AG09309 (cell line): ENCODE measurements at places on chromosomes 11 and 22.

GRCh38 chr11:72396041-72396440, 38.3 kb downstream of the CLPB start:
- DNase-seq = no peak

DNA sequence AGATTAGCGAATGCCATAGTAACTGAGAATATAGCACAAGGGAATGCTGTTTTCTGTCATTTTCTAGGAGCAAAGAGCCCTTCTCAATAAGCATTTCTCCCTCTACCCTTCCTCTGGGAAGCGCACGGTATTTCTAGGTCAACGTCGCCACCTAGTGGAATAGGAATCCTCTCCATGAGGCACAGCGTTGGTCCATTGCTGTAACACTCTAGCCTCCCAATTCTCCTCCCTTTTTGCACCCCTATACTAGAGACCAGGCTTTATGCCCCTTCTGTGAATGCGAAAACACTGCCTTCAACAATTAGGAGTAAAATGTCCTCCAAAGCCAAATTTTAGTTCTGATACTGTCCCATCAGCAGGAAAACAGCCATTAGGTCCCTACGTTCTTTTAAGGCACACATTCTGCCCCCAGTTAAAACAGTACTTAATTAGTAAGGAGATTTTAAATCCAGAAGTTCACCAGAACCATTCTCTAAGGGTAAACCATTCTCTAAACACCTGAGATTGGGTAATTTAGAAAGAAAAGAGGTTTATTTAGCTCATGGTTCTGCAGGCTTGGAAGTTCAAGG, 12.8 kb upstream of the HYLS1 start:
- peak; percentile 17 for DNase-seq

- DNase-seq = no peak
These were observed 29.9 kb downstream of the PIWIL3 start for GRCh38 chr22:24744638-24745037.

DNA sequence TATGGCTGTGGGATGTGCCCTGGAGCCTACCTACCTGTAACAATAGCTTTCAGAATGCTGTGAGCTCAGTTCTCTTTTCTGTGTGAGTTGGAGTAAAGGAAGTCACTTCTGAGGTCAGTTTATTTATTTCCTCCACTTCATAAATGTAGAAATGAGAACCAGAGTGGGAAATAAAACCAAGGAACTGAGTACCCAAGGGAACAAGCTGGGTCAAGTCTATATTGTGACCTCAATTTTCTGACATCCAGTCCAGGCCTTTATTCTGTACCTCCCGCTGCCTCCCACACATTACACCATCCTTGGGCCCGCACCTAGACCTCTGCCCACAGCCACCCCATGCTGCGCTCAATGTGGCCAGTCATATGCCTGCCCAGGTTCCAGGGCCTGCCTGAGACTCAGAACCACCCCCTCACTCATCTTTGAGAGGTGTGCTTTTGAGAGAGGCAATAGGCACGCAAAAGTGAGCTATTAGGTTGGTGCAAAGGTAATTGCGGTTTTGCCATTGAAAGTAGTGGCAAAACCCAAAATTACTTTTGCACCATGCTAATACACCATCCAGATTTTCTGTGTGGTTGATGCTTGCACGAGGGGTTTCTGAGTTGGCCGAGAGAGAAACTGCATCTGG, 9.8 kb downstream of the MS4A6E start:
- DNase-seq = no peak

DNA sequence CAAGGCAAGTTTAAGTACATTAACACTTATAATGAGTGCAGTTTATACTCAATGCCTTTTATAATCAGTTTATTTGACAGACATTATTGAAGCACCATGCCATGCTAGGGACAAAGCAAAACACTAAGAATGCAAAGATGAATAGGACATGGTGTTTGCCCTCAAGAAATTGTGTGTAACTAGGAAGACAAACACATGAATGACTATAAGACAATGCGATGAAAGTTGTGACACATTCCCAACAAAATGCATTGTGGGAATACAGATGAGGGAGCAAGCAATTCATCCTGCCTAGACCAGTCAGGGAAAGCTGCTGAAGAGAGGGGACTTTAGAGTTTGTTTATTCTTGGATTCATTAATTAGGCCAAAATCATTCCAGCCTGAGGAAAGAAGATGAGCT, 133.8 kb upstream of the TRPC6 start:
- DNase-seq = no peak

DNA sequence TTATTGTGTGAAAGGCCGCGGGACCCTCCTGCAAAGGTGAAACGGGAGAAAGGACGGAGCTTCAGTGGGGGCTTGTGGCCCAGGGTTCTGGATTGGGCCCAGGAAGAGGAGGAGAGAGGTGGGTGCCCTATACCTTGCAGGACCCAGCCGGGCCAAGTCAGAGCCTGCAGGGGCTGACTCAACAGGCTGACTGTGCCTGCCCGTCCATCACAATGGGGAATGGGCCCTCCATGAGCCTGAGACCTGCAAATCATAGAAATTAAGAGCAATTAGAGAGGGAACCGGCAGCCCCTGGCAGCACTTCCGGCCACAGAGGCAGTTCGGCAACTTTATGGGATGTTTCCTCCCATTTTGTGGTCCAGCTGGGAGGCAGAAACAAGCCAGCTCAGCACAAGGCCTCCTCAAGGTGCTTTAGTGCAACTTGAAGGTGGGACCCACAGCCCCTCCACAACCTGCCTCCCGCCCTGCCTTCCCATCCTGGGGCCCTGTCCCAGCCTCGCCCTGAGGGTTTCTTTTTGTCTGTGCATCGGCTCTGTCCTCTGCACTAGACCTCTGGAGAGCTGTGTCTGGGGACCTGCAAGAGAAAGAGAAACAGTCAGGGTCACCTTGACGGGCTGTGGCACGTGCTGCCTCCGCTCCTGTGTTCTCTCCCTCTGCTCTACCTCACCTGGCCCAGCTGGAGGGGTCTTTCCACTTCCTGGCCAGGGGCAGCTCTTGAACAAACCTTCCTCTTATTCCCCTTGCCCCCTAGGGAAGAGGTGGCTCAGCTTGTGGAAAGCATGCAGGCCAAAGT, 19.1 kb upstream of the NECTIN1 start:
- DNase-seq = no peak

DNA sequence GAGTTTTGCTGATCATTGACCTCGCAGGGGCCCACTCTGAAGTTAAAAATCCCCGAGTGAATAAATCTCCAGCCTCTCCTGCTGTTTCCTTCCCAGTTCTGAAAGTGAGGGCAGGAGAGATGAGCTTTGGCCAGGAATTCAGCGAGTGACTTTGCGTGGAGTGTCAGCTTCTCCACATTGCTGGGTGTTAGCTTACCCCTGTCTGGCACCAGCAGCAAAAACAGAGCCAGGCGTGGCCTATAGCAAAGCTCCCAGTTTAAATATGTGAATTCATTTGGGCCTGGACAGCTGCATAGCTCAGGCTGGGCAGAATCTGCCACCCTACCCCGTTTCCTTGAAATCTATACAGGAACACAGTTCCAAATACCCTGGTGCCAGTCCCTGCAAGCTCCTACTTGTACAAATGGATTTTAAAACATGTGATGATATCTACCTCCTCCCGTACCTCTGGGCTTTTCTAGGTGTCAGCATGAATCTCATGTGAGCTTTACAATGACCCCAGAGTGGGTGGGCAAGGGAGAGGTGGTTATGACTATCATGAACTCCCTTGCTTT, 25.6 kb downstream of the TIMP3 start:
- DNase-seq = no peak

DNA sequence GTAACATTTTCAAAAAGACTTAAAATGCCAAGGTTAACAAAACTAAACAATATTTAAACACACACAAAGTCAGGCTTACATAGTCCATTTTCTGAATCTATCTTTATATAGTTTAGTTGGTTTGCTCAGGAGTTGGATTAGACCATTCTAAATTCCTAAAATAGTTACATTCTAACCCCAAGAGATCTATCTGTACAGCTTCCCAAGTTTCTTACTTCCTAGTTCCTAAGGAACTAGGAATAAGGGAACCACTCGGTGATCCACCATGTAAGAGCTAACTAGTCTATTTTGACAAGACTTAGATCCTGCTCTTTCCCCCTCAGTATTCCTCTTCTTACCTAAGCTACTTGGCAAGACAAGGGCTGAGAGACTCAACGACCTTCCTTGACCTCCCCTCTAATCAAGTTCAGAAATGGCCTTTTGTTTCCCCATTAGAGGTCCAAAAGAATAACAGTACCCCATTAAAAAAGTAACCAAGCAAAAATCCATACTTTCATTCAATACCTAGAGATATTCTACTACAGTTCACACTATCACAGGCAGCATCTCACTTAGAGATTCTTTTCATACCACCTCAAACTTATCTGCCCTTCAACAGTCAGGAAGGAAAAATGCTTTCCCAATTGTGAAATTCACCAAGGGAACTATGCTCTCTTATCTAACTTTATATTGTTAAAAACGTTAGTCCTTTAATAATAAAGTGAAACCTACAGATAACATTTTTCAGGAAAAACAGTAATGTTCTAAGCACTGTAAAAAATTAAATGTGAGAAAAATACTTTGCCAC, 253.1 kb downstream of the TTC28 start:
- no peak for DNase-seq

- no peak for DNase-seq
These were observed 204.4 kb upstream of the ANO5 start for GRCh38 chr11:21988477-21988876.

DNA sequence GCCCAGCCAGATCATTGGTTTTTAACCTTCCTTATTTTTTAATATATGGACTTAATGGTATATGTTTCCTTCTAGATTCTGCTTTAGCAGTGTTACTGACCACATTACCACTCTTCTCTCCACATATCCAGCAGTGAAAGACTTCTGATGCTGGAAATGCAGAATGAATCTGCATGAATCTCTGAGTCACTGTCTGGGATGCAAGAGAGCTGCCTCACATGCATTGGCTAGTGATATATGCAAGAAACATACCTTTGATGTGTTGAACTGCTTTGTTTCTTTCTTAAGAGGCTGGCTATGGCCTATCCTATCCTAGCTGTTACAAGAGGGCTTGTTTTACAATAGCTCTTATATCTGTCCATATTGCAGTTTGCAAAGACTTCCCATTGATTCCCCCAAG, 16.6 kb upstream of the AMPD3 start:
- DNase-seq = no peak

- no peak for DNase-seq
These were observed 2.2 kb upstream of the TNFRSF13C start for GRCh38 chr22:41928593-41929417.

DNA sequence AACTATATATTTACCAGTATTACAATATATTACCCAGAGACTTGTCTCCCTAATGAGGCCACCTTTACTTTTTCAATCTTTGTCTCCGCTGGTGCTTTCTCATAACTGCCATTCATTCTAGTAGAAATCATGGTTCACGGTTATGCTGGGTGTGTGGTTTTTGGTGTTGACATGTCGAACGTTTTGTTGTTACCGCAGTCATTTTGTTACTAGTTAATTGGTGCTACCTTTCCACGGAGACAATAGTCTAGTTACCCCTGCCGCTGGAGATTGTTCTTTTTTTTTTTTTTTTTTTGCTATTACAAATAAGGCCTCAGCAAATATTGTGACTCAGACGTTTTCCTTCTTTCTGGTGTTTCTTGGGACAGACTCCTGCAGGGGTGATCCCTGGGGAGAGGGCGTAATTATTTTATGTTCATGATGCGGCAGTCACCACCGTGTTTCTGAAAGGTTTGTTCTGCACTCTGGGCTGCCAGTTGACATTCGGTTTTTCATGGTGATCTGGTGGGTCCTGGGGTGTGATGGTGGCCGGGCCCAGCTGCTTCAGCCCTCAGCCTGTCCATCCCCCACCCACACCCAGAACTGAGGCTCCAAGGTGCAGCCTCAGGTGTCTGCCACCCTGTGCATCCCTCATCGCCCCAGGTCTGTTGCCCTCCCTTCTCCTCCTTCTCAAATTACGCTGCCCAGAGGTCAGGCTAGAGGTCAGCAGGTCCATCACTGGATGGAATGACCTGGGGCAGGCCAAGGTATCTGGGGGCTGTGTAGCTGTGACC, 28.6 kb downstream of the LRP5 start:
- DNase-seq = no peak

GRCh38 chr11:119166368-119167076, 2.0 kb upstream of the NLRX1 start:
- no peak for DNase-seq

- peak; percentile 46 for DNase-seq
These were observed at the start of gene MMP1 for GRCh38 chr11:102798012-102798746. Gene MMP1 (minus strand): TSS chr11:102798160. CDS start chr11:102798092, 68 bp downstream.

- no peak for DNase-seq
These were observed 573.9 kb upstream of the CADM1 start for GRCh38 chr11:116078101-116078591.

DNA sequence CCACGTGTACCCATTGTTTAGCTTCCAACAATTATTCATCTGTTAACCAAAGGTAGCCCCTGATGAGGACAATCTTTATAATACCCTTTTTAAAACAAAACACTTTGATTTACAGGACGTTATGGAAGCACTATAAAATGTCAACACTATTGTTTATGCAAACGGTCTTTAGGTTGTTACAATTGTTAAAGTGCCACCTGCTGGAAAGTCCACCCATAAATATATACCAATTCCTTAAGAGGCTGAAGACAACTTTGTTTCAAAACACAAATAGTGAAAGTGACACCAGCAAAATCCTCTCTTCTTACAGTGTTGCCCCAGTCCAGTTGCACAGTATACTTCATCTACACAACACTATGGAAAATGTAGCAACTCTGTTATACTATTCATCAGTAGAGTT, 68.9 kb upstream of the SLN start:
- no peak for DNase-seq

DNA sequence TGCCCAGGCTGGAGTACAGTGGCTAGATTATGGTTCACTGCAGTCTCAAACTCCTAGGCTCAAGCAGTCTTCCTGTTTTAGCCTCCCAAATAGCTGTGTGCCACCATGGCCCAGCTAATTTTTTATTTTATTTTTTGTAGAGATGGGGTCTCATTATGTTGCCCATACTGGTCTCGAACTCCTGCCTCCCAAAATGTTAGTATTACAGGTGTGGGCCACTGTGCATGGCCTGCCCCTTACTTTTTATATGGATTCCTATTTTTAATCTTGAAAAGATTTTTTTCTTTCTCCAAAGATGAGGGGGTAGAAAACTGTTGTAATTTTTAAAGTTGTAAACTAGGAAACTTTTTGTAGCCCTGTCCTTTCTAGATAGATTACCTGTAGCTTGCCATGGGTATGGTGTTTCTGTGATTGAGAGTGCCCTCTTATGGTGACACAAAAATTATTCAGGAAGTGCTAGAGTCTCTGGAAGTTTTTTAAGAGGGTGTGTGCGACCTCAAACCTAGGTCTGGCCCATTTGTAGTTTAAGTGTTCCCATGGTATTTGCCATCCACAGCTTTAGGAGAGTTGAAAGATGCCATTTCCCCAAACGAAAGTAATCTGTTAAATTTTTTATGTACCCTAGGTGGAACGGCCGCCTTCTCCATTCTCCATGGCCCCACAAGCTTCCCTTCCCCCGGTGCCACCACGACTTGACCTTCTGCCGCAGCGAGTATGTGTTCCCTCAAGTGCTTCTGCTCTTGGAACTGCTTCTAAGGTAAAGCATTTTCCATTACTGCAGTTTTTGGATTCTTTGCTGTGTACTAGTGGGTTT, 32.4 kb downstream of the MCAM start:
- peak; percentile 5 for DNase-seq
